ENCODE measurements at places on chromosomes 6 and 20. TPM values are rescaled to one million over a fixed set of nuclear protein-coding genes. Genes with fewer than 3 reads are reported as not detected.

Gene TOX2
- total RNA-seq: 2.5 TPM

DNA sequence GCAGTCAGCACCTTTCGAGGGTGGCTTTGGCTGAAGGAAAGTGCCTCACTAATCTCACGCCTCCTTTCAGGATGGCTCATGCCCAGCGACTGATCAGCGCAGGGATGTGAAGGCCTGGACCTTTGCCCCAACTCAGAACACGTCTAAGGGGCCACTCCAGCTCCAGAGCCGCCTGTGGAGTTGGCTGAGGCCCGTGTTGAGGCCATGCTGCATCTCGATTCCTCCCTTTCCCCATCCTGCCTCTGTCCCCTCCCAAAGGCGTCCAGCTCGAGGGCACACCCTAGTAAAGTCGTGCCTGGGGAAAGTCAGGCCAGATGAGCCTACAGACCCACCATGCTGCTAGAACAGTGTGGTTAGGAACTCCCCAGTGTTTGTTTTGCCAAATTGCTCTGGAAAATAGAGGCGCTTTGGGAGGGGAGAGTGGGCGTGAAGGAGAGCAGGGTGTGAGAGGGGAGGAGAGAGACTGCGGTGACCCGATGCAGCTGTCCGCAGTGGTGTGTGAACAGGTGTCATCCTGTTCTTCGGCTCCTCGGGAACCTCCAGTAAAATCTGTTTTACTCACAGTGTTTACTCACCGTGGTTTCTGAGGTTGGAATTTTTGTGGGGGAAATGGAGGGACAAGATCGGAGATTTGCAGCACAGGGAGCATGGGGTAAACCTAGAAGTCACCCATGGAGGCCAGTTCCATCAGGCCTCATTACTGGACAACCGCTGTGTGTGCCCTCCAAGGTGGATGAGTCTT lies 85.0 kb upstream of the PMEPA1 start:
- no peak for DNase-seq
- H3K27me3 ChIP-seq: peaks cover 4% of the 10 kb centered on the region
- no peak overlapping the region for H3K27ac ChIP-seq
- no peaks in the 10 kb centered on the region for H3K36me3 ChIP-seq
- no peak overlapping the region for H3K4me3 ChIP-seq
- peaks cover 13% of the 10 kb centered on the region for H3K4me1 ChIP-seq

Gene CASP8AP2
- total RNA-seq: 31.4 TPM

DNA sequence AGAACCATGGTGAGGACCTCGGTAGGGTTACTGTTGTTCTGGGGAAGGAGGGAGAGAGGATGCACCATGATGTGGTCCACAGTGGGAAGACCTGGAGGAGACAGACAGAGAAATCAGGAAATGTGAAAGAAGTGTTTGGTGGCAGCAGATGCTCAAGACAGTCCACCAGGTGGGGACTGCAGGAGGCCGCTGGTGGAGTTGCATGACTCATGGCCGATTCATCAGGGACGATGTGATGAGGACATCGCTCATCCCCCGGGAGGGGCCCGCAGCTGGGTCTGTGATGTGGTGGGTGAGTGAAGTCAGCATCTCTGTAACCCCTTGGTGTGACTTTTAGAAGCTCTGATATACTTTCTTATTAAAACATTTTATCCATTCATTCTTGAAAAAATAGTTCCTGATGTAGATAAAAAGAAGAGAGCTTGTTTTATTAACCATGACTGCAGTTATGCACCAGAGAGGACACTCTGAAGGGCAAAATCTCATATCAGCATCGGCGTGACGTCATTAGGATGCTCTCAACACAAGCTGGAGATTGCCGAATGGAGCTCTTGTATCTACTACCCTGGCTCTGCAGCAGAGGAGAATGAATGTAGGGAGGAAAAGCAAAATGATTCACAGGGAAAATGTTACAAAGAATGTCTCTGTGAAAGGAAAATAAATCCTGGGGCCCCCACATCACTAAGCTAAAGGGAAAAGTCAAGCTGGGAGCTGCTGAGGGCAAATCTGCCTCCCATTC lies 71.2 kb downstream of the RAMACL start:
- no peak overlapping the region for H3K4me3 ChIP-seq
- DNase-seq: no peak
- H3K4me1 ChIP-seq: no peaks in the 10 kb centered on the region
- peaks cover 37% of the 10 kb centered on the region for H3K36me3 ChIP-seq
- no peaks in the 10 kb centered on the region for H3K27me3 ChIP-seq

Gene BPIFA1
- not detected for total RNA-seq

GRCh38 chr6:108118359-108118724 lies 43.8 kb upstream of the OSTM1 start:
- H3K4me1 ChIP-seq: peaks cover 24% of the 10 kb centered on the region
- H3K27ac ChIP-seq: no peak overlapping the region
- no peak overlapping the region for H3K4me3 ChIP-seq
- H3K36me3 ChIP-seq: no peaks in the 10 kb centered on the region
- peaks cover 91% of the 10 kb centered on the region for H3K27me3 ChIP-seq
- DNase-seq: no peak

GRCh38 chr6:159716247-159717096 lies 10.8 kb upstream of the WTAP start:
- H3K27me3 ChIP-seq: no peaks in the 10 kb centered on the region
- no peak for DNase-seq
- H3K27ac ChIP-seq: no peak overlapping the region
- H3K4me1 ChIP-seq: peaks cover 5% of the 10 kb centered on the region

- H3K4me3 ChIP-seq: no peak overlapping the region
- H3K27me3 ChIP-seq: no peaks in the 10 kb centered on the region
- no peaks in the 10 kb centered on the region for H3K4me1 ChIP-seq
- no peaks in the 10 kb centered on the region for H3K36me3 ChIP-seq
- H3K27ac ChIP-seq: no peak overlapping the region
Measured at GRCh38 chr6:130697995-130698535, 129.1 kb upstream of the SMLR1 start.

GRCh38 chr6:71533939-71534379 lies 245.3 kb downstream of the OGFRL1 start:
- no peak for DNase-seq
- peaks cover 13% of the 10 kb centered on the region for H3K4me1 ChIP-seq
- H3K27me3 ChIP-seq: no peaks in the 10 kb centered on the region
- no peak overlapping the region for H3K4me3 ChIP-seq
- H3K36me3 ChIP-seq: no peaks in the 10 kb centered on the region

Gene PTGIS
- 19.3 TPM for total RNA-seq

GRCh38 chr20:62588458-62589149 lies 53.7 kb upstream of the SLCO4A1 start:
- no peaks in the 10 kb centered on the region for H3K36me3 ChIP-seq
- no peak overlapping the region for H3K27ac ChIP-seq
- DNase-seq: no peak

- H3K4me3 ChIP-seq: no peak overlapping the region
- peaks cover 19% of the 10 kb centered on the region for H3K4me1 ChIP-seq
- peaks cover 4% of the 10 kb centered on the region for H3K36me3 ChIP-seq
- no peak for DNase-seq
- no peaks in the 10 kb centered on the region for H3K27me3 ChIP-seq
Measured at GRCh38 chr6:143752459-143752858, 74.7 kb downstream of the PHACTR2 start.

Gene MLN
- not detected for total RNA-seq

- H3K36me3 ChIP-seq: no peaks in the 10 kb centered on the region
- no peaks in the 10 kb centered on the region for H3K4me1 ChIP-seq
- no peak for DNase-seq
- peaks cover 5% of the 10 kb centered on the region for H3K27me3 ChIP-seq
Measured at GRCh38 chr6:170051229-170052172, 239.4 kb downstream of the DLL1 start.

Gene GSTA1
- total RNA-seq: 25.8 TPM

DNA sequence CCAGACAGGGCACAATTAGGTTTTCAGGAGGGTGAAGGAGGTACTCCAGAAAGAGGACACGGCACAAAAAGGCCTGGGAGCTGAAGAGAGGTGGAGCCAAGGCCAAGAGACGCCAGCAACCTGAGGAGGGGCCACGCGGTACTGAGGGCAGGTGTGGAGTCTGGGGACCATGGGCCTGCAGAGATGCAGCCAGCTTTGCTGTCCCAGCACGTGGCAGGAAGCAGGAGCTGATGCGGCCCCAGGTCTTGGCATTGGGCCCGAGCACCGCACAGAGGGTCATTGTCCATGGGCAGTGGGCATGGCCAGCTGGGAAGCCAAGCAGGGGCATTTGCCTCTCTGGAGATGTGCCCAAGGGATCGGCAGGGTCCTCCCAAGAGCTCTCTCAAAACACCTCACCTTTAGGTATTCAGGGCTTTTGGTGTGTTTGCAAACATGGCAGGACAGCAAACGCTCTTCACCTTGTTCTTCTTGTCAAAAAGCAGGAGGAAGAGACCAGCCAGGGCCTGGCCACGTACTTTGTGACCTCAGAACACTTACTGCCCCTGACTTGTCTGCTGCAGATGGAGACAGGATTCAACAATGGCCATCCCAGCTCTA lies 1.4 kb upstream of the BPIFB1 start:
- DNase-seq: no peak
- H3K27me3 ChIP-seq: peaks cover 17% of the 10 kb centered on the region
- peaks cover 14% of the 10 kb centered on the region for H3K4me1 ChIP-seq
- no peak overlapping the region for H3K27ac ChIP-seq
- H3K36me3 ChIP-seq: no peaks in the 10 kb centered on the region

Gene DUSP15
- 13.2 TPM for total RNA-seq

- no peak overlapping the region for H3K27ac ChIP-seq
- peaks cover 8% of the 10 kb centered on the region for H3K4me1 ChIP-seq
- DNase-seq: no peak
- peaks cover 94% of the 10 kb centered on the region for H3K27me3 ChIP-seq
- no peaks in the 10 kb centered on the region for H3K36me3 ChIP-seq
Measured at GRCh38 chr6:32845384-32845884, 1.6 kb upstream of the PSMB8 start.

Gene SLC17A9
- total RNA-seq: 8.3 TPM

Gene SLC22A7
- not detected for total RNA-seq

DNA sequence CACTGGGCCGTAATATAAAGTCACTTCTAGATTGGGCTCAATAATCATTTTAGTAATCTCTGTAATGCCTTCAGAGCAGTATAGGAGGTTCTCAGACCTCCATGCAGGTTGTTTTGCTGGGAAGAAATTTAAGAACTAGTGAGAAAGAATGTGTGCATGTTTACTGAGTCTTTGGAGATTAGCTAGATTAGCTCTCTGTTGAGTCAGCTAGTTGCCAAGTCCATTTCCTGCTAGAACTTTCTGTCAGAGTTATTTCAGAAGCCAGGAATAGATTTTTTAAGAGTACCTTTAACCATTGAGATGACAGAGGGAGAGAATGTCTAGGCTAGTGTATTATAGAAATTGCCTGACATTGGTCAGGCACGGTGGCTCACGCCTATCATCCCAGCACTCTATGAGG lies 33.3 kb downstream of the ORC3 start:
- H3K27me3 ChIP-seq: no peaks in the 10 kb centered on the region
- H3K27ac ChIP-seq: peak overlapping the region; percentile 68
- H3K4me1 ChIP-seq: peaks cover 3% of the 10 kb centered on the region
- peaks cover 19% of the 10 kb centered on the region for H3K36me3 ChIP-seq

Gene SAMD3
- 0.69 TPM for total RNA-seq

Gene CCN2
- total RNA-seq: 33.5 TPM

Gene SNX5
- 106 TPM for total RNA-seq

DNA sequence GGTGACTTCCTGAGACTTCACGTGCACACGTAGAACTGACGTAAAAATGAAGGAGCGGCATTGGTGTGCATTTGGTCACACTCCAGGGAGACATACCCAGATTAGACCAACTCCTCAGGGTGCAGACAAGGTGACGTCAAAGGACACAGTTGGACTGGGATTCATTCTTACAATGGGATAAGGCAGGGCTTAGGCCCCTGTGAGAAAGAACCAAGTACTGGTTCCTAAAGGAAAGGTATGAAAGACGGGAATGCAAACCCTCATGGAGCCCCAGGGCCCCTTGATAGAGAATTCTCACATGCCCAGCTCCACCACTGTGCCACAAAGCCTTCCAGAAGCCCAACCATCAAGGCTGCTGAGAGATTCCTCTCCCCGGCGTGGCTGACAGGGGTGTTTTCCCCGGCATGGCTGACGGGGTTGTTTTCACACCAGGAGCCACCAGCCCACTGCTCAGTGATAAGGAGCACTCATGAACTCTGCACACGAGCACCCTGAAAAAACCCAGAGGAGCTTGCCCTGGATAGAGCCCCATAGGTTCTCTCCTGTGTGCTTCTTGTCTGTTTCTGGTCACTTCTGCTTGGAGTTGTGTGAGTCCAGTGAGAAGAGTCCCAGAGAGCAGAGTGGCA lies 90.1 kb downstream of the CAP2 start:
- H3K27me3 ChIP-seq: no peaks in the 10 kb centered on the region
- H3K27ac ChIP-seq: no peak overlapping the region
- DNase-seq: no peak
- peaks cover 4% of the 10 kb centered on the region for H3K4me1 ChIP-seq
- no peak overlapping the region for H3K4me3 ChIP-seq

DNA sequence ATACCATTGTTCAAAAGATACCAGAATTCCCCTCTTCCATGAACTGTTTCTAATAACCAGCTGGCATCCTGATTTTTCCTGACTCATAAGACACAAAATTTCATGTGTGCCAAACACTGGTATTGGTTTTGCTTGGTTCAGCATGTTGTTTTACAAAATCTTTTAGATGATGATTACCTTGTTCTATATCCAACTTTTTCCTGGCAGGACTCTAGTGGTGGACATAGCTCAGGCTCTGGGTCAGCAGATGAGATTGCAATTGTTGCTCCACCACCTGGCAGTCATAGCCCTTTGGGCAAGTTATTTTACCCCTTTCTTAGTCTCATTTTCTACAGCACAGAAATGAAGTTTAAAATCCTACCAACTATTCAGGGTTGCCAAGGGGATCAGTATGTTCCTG lies 6.2 kb downstream of the TRIM38 start:
- no peak for DNase-seq
- H3K36me3 ChIP-seq: peaks cover 26% of the 10 kb centered on the region
- H3K27me3 ChIP-seq: no peaks in the 10 kb centered on the region
- peaks cover 18% of the 10 kb centered on the region for H3K4me1 ChIP-seq

DNA sequence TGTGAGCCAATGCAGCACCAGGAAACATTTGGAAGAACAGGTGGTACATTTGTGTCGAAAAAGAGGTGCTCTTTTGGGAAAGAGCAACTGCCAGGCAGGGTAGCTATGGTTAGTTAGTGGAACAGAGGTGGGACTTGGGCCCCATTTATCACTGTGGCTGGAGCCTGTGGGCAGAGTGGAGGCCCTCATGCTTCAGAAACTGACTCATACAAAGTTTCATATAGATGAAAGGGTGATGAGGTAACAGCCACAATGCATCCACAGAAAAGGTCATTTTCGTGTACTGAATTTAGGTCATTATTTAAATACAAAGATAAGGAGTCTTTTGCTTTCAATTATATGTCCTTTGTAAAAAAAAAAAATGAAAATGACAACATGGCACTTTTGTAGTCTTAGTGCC lies 76.4 kb upstream of the HS3ST5 start:
- peaks cover 24% of the 10 kb centered on the region for H3K27me3 ChIP-seq
- no peak overlapping the region for H3K4me3 ChIP-seq
- H3K36me3 ChIP-seq: no peaks in the 10 kb centered on the region
- H3K27ac ChIP-seq: no peak overlapping the region
- DNase-seq: no peak
- H3K4me1 ChIP-seq: peaks cover 14% of the 10 kb centered on the region

GRCh38 chr20:58459058-58459750 lies 56.0 kb downstream of the APCDD1L start:
- no peaks in the 10 kb centered on the region for H3K27me3 ChIP-seq
- H3K4me1 ChIP-seq: no peaks in the 10 kb centered on the region
- no peak overlapping the region for H3K4me3 ChIP-seq
- H3K27ac ChIP-seq: no peak overlapping the region
- H3K36me3 ChIP-seq: peaks cover 8% of the 10 kb centered on the region
- no peak for DNase-seq

Data from progenitor cell of endocrine pancreas (in vitro differentiated cells).